BE2C (cell line): ENCODE measurements at places on chromosomes 1 and 21.

- no peak for DNase-seq
Measured at GRCh38 chr1:42423681-42424080, 32.1 kb downstream of the ZMYND12 start.

- no peak for DNase-seq
Measured at GRCh38 chr1:220483700-220484099, 44.2 kb upstream of the MARK1 start.

DNA sequence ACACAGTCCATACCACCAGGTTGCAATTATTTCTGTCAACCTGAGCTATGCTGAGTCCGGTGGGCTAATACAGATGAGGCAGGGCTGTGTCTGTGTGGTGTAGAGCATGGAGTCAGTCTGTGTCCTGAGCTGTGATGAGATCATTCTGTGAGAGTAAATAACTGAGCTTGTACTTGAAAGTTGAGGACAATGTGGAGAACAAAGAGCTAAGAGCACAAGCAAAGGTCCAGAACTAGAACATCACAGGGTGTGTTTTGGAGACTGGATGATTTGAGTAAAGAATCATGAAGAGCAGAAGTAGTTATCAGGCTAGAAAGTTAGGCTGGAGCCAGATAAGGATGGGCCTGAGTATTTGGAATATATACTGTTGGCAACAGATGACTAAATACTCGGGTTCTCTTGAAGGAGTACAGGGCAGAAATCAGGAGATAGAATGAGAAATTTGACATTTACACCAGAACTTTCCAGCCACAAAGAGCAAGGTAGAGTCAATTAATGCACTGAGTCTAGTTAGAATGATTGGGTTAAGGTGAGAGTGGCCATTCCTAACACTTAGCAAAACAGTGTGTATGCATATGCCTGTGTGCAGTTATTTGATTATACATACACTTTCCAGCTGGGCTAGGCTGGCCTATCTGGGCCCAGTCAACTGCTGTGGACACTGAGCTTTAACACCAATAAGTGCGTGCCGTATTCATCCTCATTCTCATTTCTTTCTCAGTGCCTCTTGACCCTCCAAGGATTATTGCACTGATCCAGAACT lies 48.8 kb downstream of the LEPR start:
- DNase-seq: no peak

- no peak for DNase-seq
Measured at GRCh38 chr1:102858695-102859094, 249.6 kb downstream of the COL11A1 start.

GRCh38 chr1:117453958-117454357 lies 86.7 kb downstream of the MAN1A2 start:
- no peak for DNase-seq

- no peak for DNase-seq
Measured at GRCh38 chr1:177820213-177820612, 149.6 kb downstream of the SEC16B start.

DNA sequence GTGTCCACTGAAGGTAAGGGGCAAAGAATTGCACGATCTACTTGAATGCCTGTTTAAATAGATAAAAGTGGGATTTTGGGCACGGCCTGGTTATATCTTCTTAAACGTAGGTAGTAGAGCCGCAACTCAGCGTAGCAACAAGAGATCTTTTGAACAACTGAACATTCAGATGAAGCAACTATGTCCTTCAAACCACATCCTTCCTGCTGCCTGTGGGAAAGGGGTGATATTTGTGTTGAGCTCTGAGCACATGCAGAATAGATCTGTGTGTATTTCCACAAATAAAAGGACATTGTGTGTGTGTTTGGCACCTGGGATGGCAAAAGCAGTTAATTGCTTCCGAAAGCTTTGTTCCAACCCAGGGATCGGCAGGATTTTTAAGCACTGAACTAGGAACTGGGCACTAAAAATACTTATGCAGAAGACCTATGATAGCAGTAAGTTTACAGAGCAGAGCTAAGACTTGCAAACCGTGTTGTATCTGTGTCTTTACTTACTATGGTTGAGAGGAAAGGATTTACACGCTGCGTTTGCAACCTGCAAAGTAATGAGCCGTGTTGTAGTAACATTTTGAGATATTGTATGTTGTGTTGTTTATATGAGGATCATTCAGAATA lies 333.4 kb downstream of the CHRM3 start:
- DNase-seq: no peak

DNA sequence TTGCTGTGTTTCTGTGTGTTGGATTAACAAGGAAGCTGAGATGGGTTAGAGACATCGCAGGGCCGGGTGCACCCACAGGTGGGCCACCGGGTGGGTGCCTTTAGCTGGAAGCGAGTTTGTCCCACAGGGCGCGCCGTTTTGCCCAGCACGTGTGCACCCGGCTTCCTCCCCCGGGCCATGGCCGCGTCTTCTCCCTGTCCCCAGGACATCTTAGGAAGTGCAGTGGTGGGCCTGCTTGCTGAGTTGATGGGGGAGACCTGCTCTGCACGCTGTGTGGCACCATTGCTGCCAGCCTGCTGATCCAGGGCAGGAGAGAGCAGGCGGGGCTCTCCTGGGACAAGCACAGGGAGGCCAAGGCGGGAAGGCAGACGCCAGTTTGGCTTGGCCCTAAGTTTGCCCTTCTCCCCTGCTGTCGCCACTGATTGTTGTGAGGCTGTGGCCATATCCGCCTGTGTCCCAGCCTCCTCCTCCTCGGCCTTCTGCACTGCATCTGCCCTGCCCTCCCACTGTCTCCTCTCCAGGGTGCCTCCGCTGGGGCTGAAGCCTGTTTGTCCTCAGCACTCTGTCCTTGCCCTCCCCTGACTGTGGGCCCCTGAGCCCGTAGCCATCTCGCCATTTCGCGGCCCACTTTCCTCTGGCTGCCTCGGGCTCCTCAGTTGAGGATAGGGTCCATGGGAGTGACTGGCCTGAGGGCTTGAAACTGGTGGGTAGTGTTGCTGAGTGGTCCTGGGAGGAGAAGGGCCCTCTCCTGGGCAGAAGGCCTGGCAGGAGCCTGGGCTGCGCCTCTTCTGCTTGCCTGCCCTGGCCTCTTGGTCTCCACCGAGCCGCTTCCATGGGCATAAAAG lies 47.6 kb downstream of the PKNOX1 start:
- no peak for DNase-seq
